ENCODE measurements at places on chromosomes 1 and 21. TPM values are rescaled to one million over a fixed set of nuclear protein-coding genes. Genes with fewer than 3 reads are reported as not detected.

CYP4Z1 gene
- total RNA-seq = not detected

- H3K27me3 ChIP-seq = no peaks in the 10 kb centered on the region
- no peak overlapping the region for H3K27ac ChIP-seq
- H3K4me3 ChIP-seq = no peak overlapping the region
- no peak for DNase-seq
These were observed 60.7 kb downstream of the CASZ1 start for GRCh38 chr1:10735563-10736305.

GRCh38 chr1:197984289-197984688 is 67.1 kb downstream of the LHX9 start:
- peaks cover 1% of the 10 kb centered on the region for H3K27me3 ChIP-seq
- H3K4me1 ChIP-seq = no peaks in the 10 kb centered on the region
- DNase-seq = no peak
- H3K36me3 ChIP-seq = no peaks in the 10 kb centered on the region
- no peak overlapping the region for H3K4me3 ChIP-seq

- no peaks in the 10 kb centered on the region for H3K36me3 ChIP-seq
- H3K27ac ChIP-seq = no peak overlapping the region
- no peak for DNase-seq
- H3K4me3 ChIP-seq = no peak overlapping the region
- no peaks in the 10 kb centered on the region for H3K27me3 ChIP-seq
These were observed 153.3 kb upstream of the SGIP1 start for GRCh38 chr1:66380452-66381212.

TENT5C gene
- 0.12 TPM for total RNA-seq

DNA sequence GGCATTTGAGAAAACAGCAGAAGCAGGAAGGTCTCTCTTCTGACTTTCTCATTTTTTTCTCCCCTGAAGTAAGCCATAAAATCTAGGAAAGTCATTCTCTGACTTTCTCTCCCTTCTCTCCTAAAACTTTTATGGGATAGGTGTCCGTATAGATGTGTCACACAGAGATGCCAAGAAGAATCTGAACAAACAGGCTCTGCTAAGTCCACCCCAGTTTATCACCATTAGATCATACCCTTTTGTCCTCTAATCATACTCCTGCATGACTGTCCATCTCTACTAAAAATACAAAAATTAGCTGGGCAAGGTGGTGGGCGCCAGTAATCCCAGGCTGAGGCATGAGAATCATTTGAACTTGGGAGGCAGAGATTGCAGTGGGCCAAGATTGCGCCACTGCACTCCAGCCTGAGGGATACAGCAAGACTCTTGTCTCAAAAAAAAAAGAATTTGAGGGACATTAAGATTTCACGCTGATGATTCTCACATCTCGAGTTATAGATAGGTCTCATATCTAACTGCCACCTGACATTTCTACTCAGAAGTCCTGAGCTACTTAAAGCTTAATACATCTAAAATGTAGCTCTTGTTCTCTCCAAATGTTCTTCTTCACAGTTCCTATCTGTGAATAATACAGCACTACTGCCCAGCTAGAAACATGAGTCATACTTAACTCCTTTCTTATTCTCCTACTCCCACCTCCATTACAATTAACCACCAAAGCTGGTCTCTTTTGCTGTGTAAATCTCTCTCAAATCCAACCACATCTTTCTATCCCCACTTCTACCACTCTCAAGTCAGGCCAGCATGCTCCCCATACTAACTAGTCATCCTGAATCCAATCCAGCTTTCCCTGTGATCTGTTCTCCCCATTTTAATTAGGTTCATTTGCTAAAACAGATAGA is 47.7 kb downstream of the ZNF644 start:
- no peak overlapping the region for H3K4me3 ChIP-seq
- peaks cover 4% of the 10 kb centered on the region for H3K36me3 ChIP-seq
- H3K27ac ChIP-seq = peak overlapping the region; percentile 8
- H3K27me3 ChIP-seq = no peaks in the 10 kb centered on the region
- DNase-seq = peak; percentile 28

DNA sequence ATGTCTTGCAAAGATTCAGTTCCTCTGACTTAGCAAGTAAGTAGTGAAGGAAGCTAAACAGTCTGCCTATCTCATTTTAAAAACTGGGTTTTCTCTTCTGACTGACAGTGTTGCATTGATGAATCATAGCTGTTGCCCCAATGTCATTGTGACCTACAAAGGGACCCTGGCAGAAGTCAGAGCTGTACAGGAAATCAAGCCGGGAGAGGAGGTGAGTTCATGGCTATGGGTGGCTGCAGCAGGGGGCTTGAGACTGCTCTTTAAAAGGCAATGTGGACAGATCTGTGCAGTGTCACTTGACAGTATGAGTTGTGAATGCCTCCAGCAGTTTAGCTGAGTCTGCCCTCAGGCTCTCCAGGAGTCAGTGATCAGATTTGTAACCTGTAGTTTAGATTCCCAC is 46.6 kb downstream of the SMYD2 start:
- peaks cover 9% of the 10 kb centered on the region for H3K4me1 ChIP-seq
- no peak overlapping the region for H3K4me3 ChIP-seq
- no peaks in the 10 kb centered on the region for H3K36me3 ChIP-seq
- peak; percentile 29 for DNase-seq
- H3K27ac ChIP-seq = no peak overlapping the region
- no peaks in the 10 kb centered on the region for H3K27me3 ChIP-seq

NEXN gene
- 14.2 TPM for total RNA-seq

CELA2B gene
- total RNA-seq = not detected

DNA sequence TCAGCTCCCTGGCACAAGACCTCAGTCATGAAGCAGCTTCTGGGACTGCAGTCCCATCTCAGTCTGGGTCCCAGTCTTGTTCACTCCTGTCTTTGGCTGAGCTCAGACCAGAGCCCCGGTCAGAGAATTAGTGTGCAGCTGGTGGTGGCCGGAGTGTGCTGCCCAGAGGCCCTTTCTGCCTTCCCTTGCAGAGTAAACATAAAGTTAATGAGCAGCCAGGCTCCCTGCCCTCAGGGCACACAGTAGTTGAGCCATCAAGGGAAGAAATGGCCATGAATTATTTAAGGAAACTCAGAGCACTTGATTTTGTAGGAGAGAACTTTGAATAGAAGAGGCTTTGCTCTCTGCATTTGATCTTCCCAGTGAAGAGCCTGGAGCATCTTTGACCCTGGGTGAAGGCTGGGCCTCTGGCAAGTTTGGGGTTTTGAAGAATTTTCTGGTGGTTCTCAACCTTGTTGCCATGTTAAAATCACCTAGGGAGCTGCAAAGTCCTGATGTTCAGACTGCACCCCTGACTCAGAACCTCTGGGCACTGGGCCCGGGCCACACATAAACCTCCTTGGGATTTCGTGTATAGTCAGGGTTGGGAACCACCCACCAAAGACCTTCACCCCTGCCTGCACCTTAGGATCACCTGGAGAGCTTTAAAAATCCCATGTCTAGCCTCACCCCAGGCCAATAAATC is 26.4 kb upstream of the SELENON start:
- no peak overlapping the region for H3K4me3 ChIP-seq
- H3K36me3 ChIP-seq = no peaks in the 10 kb centered on the region
- DNase-seq = no peak
- H3K27me3 ChIP-seq = no peaks in the 10 kb centered on the region

CAMSAP2 gene
- 45.5 TPM for total RNA-seq

- H3K27ac ChIP-seq = no peak overlapping the region
- no peak overlapping the region for H3K4me3 ChIP-seq
- no peaks in the 10 kb centered on the region for H3K36me3 ChIP-seq
- no peaks in the 10 kb centered on the region for H3K27me3 ChIP-seq
- peaks cover 3% of the 10 kb centered on the region for H3K4me1 ChIP-seq
These were observed 33.9 kb downstream of the CDK18 start for GRCh38 chr1:205538235-205538840.

FMO3 gene
- total RNA-seq = not detected

- DNase-seq = no peak
- no peaks in the 10 kb centered on the region for H3K27me3 ChIP-seq
- no peaks in the 10 kb centered on the region for H3K4me1 ChIP-seq
- H3K27ac ChIP-seq = no peak overlapping the region
These were observed 49.7 kb upstream of the NEK7 start for GRCh38 chr1:198107091-198107501.

RSPO1 gene
- total RNA-seq = not detected

DNA sequence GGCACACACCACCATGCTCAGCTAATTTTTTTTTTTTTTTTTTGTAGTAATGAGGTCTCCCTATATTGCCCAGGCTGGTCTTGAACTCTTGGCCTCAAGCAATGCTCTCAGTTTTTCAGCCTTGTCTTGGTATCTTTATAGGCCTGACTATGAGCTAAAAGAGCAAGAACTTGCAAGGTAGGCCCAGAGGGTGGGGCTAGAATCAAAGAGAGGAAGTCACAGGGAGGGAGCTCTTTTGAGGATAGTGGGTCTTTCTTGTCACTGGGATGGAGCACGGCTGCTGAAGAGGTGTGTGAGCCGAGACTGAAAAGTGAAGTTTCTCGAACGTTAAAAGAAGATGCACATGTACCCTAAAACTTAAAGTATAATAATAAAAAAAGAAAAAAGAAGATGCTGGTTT is 260.0 kb upstream of the BEND5 start:
- no peaks in the 10 kb centered on the region for H3K4me1 ChIP-seq
- DNase-seq = no peak
- H3K27me3 ChIP-seq = no peaks in the 10 kb centered on the region
- H3K36me3 ChIP-seq = no peaks in the 10 kb centered on the region

GRCh38 chr21:44064852-44065403 is 42.3 kb upstream of the PWP2 start:
- no peak overlapping the region for H3K4me3 ChIP-seq
- no peaks in the 10 kb centered on the region for H3K27me3 ChIP-seq
- no peak overlapping the region for H3K27ac ChIP-seq
- peaks cover 25% of the 10 kb centered on the region for H3K36me3 ChIP-seq
- no peak for DNase-seq

HJV gene
- not detected for total RNA-seq

- H3K27me3 ChIP-seq = no peaks in the 10 kb centered on the region
- no peaks in the 10 kb centered on the region for H3K36me3 ChIP-seq
- no peaks in the 10 kb centered on the region for H3K4me1 ChIP-seq
- no peak for DNase-seq
- H3K27ac ChIP-seq = no peak overlapping the region
These were observed 160.5 kb upstream of the CACYBP start for GRCh38 chr1:174839211-174839610.

DPT gene
- not detected for total RNA-seq

DNA sequence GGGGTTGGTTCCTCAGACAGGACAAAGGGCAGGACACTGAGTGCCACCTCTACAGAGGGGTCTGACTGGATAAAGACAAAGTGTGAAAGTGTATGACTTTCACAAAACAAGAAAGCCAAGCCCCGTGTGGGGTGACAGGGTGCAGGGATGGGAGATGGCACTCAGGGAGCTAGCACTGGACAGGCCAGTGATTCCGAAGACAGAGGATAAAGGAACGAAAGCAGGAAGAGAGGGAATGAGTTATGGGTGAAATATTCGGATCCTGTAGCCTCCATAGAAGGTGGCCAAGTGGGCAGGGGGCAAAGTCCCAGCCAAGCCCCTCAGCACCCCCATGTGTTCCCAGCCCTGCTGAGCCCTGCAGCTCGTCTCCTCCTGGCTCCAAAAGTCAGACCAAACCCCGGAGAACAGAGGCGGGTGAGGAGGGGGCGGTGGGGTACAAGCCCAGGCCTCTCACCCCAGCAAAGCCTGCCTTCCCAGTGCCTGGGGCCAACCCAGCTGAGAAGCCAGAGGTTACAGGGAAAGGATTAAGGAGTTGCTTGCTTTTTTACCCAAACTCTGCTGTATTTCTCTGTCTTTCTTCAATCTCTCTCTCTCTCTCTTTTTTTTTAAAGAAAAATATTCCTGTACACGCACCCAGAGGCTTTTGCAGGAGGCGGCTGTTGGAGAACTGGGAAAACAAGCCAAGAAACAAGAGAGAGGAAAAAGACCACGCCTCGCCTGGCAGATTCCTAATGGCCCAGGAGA is 14.0 kb upstream of the WASF2 start:
- H3K36me3 ChIP-seq = no peaks in the 10 kb centered on the region
- H3K27me3 ChIP-seq = no peaks in the 10 kb centered on the region
- no peak overlapping the region for H3K27ac ChIP-seq
- peak; percentile 39 for DNase-seq
